NCI-H446 treated with DMSO at 0.1 percent for 48 hours (cell line): ENCODE measurements at places on chromosomes 4 and X.

DNA sequence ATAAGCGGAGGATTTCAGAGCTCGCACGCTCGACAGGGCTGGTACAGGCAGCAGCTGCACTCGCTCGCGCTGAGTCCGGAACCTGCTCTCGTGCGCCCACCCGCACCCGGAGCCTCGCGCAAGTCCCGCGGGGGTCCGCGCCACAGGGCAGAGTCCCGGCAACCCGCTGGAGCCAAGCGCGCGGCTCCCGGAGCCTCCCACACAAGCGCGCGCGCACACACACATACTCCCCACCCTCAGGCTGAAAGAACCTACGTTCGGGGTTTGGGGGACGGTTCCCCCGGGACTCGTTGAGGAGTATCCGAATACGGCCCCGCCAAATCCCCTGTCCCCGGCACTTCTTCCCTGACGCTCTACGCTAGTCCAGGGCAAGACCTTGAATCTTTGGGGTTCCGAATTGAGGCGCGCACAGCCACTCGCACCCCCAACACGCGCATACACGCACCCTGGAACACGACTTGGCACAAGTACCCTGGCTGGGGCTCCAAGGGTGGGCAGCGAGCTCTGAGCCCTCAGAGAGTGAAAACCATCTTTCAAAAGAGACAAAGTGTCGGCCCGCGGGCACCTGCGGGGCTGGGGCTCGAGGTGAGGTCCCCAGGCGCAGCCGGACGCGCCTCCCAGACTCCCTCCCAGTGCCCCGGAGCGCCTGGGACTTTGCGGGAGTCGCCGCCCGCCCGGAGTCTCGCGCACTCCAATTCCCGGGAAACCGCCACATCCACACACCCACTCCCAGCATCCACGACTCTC, 952 bp downstream of the ANOS1 start:
- DNase-seq: no peak

GRCh38 chr4:121243485-121243884, 79.4 kb upstream of the TNIP3 start:
- DNase-seq: no peak

DNA sequence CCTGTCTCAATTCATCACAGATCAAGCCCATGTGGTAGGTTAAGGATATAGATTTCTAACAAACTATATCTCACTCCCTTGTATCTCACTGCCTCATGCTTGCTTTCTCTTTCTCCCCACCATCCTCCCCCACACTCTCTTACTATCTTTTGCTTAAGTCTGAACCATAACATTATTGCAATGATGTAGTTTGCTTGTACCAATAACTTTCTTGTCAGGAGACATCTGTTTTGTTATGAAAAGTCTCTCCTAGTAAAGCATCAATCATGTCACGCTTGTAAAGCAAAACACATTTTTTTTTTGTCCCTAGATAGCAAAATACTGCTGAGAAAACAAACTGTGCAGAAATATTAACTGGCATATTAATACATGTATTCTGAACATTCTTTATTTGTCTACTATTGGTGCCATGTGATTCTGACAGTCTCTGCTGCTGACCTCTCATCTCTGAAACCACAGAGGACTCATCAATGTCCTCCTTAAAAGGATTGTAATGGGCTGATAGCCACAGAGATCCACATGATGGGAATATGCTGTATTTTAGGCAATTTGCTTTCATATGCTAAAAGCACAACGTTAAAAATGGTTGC, 217.5 kb downstream of the VEGFC start:
- DNase-seq: no peak

- no peak for DNase-seq
Observed at GRCh38 chrX:20857746-20858145, 516.5 kb upstream of the CNKSR2 start.

GRCh38 chrX:9471571-9471985, 6.7 kb downstream of the TBL1X start:
- no peak for DNase-seq

GRCh38 chr4:22389240-22389870, 126.5 kb downstream of the ADGRA3 start:
- peak; percentile 37 for DNase-seq

DNA sequence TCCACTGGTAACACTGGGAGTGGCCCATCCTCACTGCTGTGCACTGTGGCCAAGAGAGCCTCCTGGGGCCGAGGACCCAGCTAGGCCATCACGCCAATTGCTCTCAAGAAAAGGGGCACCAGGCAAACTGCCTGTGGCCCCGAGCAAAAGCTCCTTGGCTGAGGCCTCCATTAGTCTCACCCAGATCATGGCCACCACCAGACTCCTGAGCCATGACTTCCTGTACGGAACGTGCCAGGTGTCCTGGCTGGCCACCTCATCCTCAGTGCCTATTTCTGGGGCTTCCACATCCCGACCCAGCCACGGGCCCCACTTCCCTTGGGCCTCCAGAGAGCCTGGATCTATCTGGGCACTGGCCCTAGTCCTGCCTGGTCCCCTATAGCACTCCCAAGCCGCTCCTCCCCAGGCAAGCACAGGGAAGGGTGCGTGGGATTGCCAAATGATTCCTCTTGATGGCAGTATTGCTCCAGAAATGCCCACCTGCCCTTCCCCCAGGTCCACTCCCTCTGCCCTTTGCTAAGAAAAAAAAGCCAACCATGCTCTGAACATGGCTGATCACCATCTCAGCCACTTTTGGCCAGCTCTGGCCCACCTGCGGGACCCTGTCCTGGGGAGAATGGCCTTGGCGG, 212.6 kb upstream of the AGTR2 start:
- DNase-seq: no peak

DNA sequence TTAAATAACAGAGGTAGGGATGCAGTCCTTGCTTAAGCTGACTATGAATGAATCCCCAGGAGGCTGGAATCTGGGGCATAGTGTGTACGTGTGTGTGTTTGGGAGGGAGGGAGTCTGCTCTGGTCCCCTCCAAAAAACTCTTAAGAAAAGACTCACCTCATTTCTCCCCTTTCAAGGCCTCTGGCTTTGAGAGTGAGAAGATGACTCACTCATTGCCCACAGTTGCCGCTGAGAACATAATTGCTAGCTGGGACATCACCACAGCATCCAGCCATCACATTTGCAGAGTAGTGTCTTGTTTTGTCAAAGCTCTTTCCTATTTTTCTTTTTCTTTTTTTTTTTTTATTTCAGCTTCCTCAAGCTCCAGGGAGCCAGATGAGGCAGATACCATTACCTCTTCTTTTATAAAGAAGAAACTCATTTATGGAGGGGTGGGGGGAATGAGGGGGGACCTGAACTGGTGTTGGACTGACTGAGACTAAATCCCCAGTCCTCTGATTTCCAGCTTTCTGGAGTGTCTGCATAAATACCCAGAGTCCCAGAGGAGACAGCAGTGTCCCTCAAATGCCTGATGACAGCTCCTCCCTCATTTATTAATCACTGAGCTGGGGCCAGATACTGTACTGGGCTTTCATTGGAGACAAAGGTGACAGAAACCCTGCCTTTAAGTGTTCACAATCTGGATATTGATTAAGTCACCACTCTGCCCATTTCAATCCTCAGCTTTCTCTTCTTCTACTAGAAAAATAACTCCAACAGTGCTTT, 61.9 kb upstream of the LAS1L start:
- no peak for DNase-seq

DNA sequence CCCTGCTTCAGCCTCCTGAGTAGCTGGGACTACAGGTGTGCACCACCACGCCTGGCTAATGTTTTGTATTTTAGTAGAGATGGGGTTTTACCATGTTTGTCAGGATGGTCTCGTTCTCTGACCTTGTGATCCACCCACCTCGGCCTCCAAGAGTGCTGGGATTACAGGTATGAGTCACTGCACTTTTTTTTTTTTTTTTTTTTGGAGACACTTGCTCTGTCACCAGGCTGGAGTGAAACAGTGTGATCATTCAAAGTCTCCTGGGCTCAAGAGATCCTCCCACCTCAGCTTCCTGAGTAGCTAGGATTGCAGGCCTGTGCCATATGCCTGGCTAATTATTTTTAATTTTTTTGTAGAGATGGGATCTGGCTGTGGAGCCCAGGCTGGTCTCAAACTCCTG, 338.8 kb downstream of the PPP3CA start:
- DNase-seq: no peak

DNA sequence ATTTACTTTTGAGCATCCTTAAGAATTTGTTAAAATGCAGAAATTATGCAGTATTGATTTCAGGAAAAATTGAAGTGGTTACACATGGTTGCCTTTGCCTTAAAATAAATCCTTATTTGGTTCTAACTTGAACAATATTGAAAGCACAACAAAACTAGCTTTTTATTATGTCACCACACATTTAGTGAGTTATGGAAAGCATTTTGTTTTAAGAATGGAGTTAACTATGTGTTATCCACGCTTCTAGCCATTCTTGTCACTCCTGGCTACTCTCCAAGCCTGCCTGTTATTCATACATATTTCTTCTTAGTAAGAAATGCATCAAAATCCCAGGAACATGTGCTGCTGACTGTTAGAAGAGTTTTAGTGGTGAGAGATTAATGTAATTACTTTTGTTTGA, 73.9 kb downstream of the FAT4 start:
- peak; percentile 41 for DNase-seq

- peak; percentile 24 for DNase-seq
Observed at GRCh38 chrX:12901486-12901885, 4.9 kb upstream of the TLR8 start.

DNA sequence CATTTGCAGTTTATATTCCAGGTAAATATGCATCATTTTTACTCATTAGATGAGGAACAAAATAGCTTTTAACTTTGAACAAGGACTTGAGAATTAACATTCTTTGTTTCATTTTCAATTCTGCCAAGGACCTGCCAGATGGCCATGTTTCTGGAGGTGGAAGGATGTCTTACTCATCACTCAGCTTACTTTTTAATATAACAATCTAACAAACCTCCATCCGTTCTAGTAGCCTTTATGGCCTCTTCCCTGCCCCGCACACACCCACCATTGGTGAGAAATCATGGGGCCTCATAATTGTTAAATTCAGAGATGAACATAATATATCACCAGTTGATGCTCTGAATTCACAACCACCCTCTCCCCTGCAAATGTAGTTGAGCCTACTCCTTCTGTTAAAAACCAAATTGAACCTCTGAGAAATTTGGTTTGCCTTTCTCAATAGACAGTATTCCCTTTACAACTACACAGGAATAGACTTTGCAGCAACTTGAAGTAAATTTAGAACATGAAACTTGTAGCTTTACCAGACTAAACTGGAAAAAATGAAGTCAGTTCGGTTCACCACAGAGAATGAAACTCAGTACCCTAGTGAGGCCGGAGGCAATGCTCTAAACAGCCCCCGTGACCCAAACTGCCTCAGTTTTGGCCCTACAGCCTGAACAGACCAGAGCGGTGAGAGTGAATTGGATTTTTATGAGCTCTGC, 50.1 kb upstream of the ACSL4 start:
- no peak for DNase-seq

GRCh38 chr4:145786261-145786660, 106.3 kb downstream of the C4orf51 start:
- peak; percentile 64 for DNase-seq

DNA sequence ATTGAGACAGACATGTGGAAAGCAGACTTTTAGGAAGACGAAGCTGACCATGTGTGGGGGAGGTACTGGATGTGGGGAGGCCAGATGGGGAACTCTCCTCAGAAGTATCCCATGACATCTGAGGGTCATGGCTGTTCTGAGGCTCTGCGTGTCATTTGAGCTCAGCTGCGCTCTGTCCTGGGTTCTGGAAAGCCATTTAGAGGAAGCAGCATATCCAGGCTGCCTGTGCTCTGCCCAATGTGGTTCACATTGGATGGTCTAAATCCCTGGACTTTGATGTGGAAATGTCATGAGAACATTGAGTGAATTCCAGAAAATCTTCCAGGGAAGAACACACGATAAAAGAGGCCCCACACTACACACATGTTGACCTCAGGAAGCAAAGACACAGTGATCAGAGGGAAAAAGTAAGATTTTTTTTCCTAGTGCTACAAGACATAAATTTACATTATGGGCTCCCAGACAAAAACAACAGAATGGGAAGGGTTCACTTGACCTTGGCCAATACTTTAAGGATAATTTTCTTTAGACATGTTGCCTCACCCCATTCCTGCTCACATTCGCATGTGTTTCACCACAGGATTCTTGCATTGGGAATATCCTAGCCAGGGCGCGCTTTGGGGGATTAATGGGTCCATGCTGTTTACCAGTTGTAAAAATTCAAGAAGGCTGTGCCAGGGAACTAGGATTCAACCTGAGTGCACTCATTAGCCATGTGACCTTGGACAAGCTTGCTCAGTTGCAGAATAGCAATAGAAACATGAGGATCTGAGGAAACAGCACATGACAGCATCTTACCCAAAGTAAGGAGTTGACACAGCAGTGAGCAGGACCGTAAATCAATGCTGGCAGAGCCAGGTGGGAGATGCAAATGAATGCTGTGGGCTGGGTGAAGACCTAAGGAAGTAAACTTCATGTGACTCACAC, 73.2 kb upstream of the C1QTNF7 start:
- DNase-seq: no peak

- DNase-seq: no peak
Observed at GRCh38 chr4:72084587-72085011, 52.8 kb downstream of the NPFFR2 start.

DNA sequence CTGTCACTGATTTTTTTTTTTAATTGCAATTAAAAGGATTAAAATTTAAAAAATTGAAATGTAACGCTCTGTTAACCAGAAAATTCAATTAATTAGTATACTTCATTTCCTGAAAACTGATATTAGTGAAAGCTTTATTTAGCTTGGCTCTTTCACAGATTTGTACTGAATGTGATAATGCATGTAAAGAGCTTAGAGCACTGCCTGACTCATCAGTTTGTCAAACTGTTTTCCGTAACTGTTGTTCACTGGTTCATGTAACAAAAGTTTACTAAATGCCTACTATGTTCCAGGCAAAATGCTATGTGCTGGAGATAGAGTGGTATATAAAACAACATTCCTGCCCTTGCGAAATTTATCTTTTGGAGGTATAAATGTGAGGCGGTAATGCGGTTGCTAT, 471.7 kb downstream of the SH2D1A start:
- no peak for DNase-seq

DNA sequence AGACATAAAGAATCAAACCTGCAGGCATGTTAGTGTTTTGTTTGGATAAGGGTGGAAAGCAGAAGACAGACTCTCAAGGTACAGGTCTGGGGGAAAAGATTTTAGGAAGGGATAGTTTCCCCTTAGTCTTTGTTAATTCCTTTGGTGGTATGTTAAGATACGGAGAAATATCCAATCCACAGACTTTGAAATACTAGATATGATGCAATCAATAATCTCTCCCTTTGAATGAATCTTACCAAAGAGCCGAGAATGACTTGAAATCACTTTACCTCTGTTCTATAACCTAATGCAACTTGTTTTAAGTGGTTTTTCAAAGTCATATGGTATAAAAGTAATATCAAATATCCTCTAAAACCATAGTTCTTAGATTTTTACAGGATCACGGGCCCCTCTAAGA, 5.3 kb upstream of the BDH2 start:
- DNase-seq: no peak

GRCh38 chr4:4717692-4718091, 141.8 kb upstream of the MSX1 start:
- DNase-seq: no peak

DNA sequence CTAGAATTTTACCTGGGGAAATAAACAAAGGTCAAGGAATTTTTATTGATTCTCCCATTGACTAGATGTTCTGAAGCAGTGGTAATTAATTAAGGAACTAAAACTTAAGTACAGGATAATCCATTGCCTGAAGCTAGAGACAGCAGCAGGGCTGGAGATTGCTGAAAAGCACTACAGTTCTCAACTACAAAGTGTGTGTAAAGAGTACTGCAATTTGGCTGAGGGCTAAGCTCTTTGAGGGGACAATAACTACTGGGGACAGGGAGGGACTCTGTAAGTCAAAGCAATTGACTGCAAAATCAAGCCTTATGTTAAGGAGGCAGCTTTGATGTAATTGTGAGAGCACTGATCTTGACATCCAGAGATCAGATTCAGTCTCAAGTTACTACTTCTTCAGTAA, 260.4 kb downstream of the GALNTL6 start:
- no peak for DNase-seq

GRCh38 chr4:8157944-8158709, 486 bp downstream of the ABLIM2 start:
- DNase-seq: no peak
